Neuronal stem cell (in vitro differentiated cells): ENCODE measurements at places on chromosomes 13 and 19.

GRCh38 chr13:113049521-113049941 is 56.1 kb upstream of the F7 start:
- no peak for DNase-seq

GRCh38 chr13:40204246-40204645 is 462.2 kb downstream of the FOXO1 start:
- DNase-seq: no peak

- no peak for DNase-seq
These were observed 11.0 kb downstream of the GAS6 start for GRCh38 chr13:113852536-113853517.

DNA sequence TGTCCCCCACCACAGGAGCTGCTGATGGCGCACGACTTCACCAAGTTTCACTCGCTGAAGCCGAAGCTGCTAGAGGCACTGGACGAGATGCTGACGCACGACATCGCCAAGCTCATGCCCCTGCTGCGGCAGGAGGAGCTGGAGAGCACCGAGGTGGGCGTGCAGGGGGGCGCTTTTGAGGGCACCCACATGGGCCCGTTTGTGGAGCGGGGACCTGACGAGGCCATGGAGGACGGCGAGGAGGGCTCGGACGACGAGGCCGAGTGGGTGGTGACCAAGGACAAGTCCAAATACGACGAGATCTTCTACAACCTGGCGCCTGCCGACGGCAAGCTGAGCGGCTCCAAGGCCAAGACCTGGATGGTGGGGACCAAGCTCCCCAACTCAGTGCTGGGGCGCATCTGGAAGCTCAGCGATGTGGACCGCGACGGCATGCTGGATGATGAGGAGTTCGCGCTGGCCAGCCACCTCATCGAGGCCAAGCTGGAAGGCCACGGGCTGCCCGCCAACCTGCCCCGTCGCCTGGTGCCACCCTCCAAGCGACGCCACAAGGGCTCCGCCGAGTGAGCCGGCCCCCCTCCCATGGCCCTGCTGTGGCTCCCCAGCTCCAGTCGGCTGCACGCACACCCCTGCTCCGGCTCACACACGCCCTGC is 4.4 kb upstream of the NOP53 start:
- no peak for DNase-seq
